Left renal pelvis (tissue), 4 donors: ENCODE measurements at places on chromosomes 7 and 10.

DNA sequence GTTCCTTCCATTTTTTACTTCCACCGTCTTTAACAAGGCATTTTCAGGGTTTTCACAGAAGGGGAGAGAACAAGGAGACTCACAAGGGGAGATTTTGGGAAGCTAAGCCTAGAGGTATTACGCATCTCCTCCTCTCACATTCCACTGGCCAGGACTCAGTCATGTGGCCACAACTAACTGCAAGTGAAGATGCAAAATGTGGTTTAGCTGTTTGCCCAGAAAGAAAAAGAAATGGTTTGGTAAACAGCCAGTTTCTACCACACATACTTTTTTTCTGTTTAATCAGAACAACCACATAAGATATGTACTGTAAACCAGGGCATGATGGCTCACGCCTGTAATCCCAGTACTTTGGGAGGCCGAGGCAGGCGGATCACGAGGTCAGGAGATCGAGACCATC is 21.4 kb upstream of the HELLS start:
- DNase-seq = no peak

DNA sequence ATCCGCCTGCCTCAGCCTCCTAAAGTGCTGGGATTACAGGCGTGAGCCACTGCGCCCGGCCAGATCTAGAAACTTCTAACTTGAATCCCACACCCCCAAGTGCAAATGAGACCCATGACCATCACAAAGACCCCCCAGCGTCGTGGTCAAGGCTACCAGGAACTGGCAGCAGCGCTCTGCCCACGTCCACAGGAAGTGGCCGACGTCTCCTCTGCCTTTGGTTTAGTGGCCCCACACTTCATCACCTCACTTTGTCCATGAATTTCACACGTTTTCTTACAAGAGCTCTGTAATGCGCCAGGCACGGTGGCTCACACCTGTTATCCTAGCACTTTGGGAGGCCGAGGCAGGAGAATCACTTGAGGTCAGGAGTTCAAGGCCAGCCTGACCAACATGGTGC is 53.5 kb upstream of the TNRC18 start:
- no peak for DNase-seq

DNA sequence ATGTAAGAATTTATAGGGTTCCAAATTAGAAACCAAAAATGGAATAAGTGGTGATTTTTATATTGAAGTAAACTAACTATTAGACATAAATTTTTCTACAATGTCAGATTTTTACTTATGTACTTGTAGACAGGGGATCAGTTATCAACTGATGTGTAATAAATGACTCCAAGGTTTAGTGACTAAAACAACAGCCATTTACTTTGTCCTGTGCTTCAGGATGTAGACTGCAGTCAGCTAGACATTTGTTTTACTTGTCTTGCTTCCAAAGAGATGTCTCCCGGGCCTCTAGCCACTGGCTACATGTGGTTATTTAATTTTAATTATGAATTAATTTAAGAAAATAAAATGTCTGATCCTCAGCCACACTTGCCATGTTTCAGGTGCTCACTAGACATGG is 249.7 kb upstream of the IGFBP3 start:
- no peak for DNase-seq

DNA sequence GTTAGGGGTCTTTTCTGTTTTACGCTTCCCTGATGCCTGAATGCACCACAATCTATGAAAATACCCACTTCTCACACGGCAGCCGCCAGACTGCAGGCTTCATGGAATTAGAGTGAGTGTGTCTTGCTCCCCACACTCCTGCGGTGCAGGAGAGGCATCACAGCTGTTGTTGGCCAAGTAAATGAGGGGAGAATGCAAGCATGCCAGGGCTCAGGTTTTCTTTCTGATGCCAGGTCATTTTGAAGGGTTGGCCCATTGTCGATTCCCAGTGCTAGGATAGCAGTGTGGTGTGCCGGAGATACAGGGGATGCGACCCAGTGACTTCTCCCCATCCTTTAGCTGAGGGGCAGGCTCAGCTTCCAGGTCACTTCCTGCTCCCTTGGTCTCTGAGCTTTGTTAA is 16.3 kb downstream of the CXCL12 start:
- no peak for DNase-seq

DNA sequence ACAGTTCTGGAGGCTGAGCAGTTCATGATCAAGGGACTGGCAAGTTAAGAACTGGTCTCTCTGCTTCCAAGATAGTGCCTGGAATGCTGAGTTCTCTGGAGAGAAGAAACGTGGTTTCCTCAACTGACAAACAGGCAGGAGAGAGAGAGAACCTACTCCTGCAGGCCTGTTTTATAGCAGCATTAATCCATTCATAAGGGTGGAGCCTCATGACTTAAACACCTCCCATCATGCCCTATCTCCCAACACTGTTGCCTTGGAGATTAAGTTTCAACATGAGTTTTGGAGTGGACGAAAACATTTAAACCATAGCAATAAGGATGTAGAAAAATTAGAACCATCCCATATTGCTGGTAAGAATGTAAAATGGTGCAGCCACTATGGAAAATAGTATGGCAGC is 32.3 kb upstream of the IMMP2L start:
- DNase-seq = no peak

- DNase-seq = no peak
Observed at GRCh38 chr10:21808550-21808949, 195.0 kb downstream of the DNAJC1 start.

- DNase-seq = no peak
Observed at GRCh38 chr10:26869528-26869927, 8.8 kb upstream of the ABI1 start.

DNA sequence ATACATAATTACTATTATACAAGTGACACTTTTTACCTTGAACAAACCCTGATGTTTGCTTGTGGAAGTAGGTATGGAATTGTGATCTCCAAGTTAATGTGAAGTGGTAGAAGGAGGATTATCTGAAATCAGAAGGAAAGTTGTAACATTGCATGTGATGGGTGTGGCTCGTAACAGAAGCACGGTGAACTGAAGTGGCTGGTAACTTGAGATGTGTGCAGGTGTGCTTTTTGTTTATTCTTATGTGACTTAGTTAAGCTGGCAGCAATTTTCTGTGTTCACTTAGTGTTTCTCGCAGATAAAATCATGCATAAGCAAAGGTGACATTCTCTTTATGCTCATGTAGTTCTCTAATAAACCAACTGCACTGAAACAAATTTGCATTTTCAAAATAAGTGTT is 82.3 kb downstream of the ZEB1 start:
- DNase-seq = no peak

- no peak for DNase-seq
Observed at GRCh38 chr10:3949711-3950110, 164.7 kb upstream of the KLF6 start.

- DNase-seq = no peak
Observed at GRCh38 chr10:120012566-120012965, 120.0 kb downstream of the SEC23IP start.

- DNase-seq = no peak
Observed at GRCh38 chr10:69217119-69217754, 2.9 kb upstream of the HKDC1 start.

DNA sequence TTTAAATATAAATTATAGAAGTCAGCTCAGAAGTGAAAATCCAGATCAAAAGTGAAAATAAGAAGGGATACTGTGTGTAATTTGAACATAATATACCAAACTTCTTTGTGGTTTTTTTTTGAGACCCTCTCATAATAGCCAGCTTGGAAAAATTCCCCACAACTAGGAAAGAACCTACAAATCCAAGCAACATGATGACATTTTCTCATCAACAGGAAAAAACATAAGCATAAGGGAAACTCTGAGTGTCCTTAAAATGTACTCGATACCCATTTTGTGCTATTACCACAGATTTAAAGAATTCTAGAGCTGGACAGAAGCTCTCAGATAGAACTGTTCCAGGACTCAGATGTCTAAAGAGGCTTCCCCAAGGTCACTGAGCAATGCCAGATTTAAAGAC is 214.8 kb upstream of the KLF14 start:
- no peak for DNase-seq

- no peak for DNase-seq
Observed at GRCh38 chr10:125373546-125373945, 213.2 kb upstream of the CTBP2 start.

DNA sequence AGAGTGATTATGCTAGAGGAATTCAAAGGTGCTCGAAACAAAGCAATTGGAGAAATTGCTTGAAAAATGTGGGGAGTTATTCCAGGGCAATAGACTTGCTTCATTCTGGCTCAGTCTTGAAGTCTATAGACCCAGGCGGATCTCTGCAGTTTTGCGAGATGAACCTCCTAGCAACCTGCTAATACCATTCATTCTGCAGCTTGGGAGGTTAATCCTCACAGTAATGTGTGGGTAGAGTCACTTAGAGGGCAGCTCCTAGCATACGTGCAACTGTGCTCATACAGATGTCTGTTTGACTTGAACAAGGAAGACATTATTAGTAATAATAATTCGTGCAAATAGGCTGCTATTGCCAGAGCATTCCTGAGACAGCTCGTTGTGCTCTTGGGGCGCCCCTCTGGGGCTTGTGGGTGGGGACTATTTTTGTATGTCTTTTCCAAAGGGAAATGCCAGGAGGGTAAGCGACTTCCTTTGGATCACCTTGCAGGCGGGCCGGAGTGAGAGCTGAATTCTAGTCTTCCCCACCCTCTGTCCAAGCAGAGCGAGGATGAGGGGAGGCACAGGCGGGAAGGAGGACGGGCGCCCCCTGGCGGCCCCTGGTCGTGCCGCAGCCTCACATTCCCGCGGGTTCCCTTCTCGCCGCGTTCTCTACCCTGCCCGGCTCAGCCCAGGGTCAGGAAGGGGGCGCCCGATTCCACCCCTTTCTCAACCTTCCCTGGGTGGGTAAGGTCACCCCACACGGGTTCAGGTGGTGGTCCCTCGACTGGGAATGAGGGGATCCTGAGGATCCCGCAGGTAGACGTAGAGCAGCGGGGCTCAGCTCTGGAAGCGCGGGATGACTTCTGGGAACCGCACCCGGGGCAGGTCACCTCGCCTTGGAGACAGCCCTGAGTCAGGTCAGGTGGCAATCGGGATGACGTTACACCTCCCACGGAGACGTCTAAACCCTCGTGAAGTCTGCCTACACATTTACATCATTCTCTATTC is 241.5 kb downstream of the PHTF2 start:
- no peak for DNase-seq

- DNase-seq = no peak
Observed at GRCh38 chr7:124369310-124369709, 336.4 kb upstream of the TMEM229A start.

DNA sequence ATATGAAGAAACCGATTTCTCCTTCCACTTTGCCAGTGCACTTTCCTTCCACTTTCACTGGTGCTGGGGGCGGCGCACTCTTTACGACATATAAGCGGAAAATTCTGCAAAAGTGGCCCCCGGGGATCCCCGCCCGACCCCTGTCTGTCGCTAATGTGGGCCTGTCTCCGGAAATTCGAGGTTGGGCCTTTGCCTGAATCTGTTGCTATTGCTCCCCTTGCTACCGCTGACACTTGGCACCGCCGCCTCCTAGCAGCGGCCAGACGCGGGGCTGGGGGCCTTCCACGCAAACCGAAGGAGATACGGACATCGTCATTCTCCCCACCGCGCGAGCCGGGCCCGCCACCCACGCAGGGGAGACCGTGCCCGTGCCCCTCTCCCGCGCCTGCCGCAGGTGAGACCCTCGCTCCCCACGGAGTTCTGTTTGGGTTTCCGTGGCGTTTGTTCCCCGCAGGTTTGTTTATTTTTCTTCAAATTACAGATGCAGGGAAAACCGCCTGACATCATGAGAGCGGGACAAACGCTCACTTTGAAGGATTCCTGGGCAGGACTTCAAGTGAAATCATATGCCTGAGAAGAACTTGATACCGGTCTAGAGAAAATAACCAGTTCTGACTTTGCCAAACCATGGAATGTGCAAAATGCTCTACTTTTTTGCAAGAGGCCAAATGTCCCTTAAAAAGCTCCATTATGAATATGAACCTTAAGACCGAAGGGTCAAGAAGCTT is 5.0 kb downstream of the TWIST1 start:
- no peak for DNase-seq
